CD4-positive, alpha-beta T cell treated with Interleukin-17A for 4 hours (primary cell): ENCODE measurements at places on chromosomes 4 and X.
A peak's percentile ranks its signal among the peaks of the same experiment; 100 is the strongest.

DNA sequence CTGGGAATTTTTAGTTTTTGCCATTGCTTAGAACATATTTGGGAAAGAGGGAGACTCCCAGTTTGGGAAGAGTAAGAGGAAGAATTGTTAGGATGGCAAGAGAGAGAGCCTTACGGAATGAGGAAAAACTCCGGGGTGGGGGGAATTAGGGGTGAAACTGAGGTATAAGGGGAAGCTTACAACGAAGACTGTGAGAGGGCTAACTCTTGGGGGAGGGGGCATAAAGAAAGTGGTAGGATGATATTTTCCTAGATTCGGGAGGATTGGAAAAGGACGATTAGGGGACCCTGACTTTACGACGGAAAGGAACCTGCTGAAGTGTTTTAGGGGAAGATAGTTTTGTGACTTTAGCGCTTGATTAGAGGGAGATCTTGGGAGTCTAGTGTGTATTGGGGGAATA is 86.2 kb upstream of the HPRT1 start:
- no peak for DNase-seq

GRCh38 chrX:69028006-69028760 is 137.1 kb downstream of the PJA1 start:
- no peak for DNase-seq

GRCh38 chrX:129877401-129877800 is 28.6 kb upstream of the UTP14A start:
- no peak for DNase-seq

DNA sequence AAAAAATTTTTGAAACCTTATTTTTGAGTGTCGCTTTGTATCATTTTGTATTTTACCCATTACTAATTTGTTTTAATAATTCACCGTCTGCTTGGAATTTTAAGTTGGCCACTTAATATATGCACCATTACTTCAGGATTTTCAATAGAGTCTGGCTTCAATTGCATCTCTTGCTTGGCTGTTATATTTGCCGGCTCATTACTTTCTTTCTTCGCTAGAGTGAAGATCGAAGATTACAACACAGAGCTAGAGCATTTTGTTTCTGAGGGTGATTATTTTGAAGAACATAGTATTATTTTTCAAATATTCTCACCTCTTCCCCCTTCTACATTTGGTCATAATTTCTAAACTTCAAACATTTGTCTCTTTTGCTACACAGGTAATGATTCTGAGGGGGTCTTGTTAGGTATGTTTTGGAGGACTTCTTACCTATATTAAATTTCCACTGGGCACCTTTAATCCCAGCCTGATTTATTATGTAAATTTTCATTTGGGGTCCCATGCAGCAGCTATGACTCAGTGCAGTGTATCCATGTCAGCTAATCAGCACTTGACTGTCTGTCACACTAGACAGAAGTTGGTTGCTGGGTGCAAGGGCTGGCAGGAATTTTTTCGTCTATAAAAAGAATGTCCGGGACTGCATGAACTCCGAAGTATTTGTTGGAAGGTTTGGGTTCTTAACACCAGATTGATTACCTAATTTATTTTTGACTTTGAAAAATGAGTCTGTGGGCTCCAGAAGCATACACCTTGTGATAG is 18.6 kb downstream of the TBC1D1 start:
- no peak for DNase-seq

DNA sequence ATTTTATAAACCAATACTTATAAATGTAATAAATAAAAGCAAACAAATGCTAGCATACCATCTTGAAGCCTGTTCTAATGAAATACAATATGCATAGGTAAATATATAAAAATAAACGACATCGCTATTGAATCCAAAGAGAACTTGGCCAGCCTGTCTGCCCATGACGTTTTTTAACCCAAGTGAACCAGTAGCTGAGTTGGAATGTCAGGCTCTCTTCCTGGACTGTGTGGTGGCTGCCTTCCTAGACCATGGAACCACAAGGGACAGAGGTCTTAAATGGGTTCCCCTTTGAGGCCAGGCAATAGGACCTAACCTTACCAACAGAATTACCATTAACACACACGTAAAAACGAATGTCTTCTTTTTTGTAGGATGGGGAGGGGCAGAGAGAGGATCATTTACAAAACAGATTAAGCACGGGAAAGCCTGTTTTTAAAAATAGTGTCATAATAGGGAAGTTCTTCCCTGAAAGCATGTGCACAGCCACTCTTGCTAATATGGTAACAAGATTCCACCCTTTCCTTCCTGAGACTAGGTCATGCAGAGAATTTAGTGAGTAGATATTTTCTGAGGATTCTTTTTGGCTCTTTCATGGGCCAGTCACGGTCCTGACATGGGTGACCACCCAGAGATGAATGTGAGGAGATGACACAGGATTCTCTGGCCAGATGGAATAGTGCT is 69.4 kb upstream of the ACSL1 start:
- DNase-seq = no peak

DNA sequence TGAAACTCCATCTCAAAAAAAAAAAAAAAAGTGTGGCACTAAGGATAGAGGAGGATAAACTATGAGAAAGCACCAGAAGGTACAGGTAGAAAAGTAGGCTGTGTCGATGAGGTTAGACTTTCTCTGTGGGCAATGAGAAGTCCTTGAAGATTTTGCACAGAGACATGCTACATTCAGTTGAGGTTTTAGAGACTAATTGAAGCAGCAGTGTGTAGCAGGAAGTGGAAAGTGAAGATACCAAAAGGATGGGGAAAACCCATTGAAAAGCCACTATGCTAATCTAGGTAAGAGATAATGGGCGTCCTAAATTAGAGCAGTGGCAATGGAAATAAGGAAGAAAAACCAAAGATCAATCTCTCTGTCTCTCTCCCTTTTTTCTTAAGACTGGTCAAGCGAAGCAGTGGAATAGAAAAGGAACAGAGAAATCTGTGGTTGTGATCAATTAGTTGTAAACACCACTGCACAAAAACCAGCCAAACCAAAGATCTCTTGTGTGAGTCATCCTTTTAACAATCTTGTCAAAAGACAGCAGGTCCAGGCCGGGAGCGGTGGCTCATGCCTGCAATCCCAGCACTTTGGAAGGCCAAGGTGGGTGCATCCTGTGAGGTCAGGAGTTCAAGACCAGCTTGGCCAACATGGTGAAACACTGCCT is 3.5 kb downstream of the SPINK2 start:
- peak; percentile 47 for DNase-seq

- DNase-seq = no peak
These were observed 1.4 kb upstream of the FAM53A start for GRCh38 chr4:1685235-1686150.

- DNase-seq = no peak
These were observed 62.3 kb upstream of the DKK2 start for GRCh38 chr4:107098401-107098800.

- peak; percentile 21 for DNase-seq
These were observed 589.5 kb downstream of the BCOR start for GRCh38 chrX:39508300-39508692.

DNA sequence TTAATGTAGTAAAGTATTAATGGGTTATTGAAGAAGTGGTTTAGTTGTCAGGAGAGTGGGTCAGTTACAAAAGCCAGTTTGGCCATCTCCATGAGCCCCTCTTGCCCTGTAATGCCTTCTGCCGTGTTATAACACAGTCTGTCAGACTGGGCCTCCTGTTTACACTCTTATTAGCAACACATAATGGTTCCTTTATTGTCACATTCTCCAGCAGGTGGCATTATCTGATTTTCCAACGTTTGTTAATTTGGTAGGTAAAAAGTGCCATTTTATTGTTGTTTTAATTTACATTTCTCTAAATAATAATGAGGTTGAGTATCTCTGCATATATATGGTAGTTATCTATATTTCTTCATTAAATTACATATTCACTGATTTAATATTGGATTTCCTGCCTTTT is 560.8 kb downstream of the FGF13 start:
- no peak for DNase-seq

- no peak for DNase-seq
These were observed 41.1 kb upstream of the HS3ST1 start for GRCh38 chr4:11469650-11470437.

DNA sequence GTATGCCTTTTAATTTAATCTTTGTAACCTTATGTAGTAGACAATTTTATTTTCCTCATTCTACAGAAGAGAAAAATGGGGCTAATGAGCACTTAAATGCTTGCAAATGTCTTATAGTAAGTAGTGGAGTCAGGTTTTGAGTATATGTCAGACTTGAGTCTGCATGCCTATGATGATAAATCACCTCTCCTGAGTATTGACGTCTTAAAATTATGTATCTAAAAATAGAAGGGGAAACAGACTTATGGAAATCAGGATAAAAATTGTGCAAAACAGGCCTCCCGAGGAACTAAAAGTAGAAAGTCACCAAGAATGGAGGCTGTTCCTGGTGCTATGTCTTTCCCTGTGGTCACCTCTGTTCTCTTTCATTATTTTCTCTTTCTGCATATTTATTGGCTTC is 92.7 kb downstream of the STIM2 start:
- DNase-seq = no peak

DNA sequence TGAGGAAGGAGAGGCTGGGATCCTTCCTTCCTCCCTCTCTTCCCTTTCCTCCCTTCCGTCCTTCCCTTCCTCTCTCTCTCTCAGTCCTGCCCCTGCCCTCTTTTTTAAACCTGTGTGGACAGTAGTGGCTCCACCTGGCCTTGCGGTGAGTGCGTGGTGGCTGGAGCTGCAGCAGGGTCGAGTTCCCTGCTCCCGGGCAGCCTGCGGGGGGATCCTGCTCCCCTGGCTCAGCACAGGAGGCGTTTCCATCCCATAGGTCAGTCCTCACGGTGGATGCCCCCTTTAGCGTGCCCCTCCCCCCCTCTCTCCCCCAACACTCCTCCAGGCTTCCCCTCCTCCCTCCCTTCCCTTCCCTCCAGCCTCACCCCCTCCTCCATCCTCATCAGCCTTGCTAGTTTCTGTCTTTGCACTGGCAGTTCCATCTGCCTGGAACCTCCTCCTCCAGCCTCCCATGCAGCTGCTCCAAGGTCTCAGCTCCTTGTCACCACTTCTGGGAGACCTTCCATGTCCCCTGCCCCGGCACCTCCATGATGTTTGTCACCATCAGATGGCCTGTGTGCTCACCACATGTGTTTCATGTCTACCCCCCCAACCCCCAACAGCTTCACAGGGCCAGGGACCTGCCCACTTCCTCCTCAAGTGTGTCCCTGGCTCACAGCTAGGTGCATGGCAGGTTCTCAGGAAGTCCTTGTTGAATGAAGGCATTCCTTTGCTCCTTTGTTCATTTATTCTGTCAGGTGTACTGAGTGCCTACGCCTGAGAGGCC is 68.4 kb downstream of the PSAPL1 start:
- no peak for DNase-seq

DNA sequence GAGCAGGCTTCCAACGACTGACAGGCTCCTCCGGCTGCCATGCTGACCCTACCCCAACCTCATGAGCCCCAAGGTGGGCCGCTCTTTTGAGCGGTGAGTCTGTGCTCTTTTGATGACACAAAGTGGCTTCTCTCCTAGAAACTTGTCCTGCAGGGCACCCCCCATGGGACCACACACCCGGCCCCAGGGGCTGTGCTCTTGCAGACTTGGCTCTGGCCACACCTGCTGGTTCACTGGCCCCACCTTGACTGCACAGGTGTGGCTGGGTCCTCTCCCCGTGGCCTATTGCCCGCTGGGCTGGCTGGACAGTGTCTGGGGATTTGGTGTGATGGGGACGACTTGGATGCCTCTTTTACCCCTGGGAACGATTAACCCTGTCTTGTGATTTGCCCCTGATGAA is 1.5 kb upstream of the CPZ start:
- no peak for DNase-seq

DNA sequence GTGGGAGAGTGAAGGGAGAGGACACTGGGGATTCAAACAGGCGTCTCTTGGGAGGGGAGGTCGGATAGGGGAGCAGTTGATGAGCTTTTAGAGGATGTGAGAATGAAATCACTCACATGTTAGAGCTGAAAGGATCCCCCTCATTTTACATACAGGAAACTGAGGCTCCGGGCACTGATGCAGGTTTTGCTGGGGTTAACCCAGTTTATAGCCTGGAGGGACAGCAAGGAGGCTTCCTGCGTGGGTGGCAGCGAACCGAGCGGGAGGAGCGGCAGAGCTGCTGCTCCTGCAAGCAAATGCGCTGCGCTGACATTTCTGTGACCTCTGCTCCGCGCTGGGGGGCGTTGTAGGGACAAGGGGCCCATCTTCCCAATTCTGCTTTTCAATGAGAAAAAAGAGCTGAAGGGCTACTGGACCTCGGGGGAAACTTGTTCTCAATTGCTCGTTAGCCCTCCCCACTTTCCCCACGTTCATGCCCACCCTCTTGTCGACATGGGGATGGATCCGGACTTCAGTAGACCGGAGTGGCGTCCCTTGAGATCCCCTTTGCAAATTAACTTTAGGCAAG is 1.2 kb upstream of the NEUROG2 start:
- peak; percentile 19 for DNase-seq

GRCh38 chrX:3094261-3094660 is 53.0 kb downstream of the ARSF start:
- no peak for DNase-seq

DNA sequence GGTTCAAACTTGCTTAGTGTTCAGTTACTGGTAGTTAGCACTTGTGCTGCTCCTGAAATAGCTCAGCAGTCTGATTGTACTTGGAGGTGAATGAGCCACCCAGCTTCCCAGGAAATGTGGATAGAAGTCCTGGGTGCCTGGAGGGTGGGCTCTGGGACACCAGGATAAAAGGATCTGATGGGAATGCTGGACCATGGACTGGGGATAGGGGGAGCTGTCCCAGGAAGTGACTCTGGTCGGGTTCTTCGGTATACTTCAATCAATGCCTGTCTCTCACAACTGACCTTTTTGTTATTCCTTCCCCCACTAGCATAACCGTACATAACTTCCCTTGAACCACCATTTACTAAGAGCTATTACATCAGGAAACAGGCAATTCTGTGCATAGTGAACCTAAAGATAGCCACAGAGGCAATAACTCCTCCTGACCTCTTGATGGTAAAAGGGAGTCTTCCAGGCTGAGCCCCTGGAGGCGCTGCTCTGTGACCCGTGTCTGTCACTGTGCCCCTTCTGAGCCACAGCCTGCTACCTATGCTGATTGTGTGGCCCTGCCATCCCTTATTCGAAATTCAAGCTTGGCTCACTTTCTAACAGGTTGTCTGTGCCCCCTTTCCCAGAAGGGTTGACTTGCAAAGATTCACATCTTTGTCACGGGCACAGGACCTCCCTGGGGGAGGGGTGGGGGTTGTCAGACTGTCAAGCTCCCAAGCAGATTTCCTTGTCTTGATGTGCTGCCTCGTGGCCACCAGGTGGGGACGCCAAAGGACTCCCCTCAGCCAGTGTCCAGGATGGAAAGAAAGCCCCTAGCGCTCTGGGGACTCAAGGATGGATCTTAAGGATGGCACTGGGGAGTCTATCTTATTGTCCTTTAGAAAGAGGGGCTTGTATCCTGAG is 24.5 kb upstream of the WDR1 start:
- no peak for DNase-seq

GRCh38 chr4:44368413-44369167 is 80.0 kb downstream of the KCTD8 start:
- no peak for DNase-seq

- no peak for DNase-seq
These were observed 40.8 kb downstream of the ARSD start for GRCh38 chrX:2888309-2888708.
